ENCODE measurements at places on chromosomes 12 and 14. TPM values are rescaled to one million over a fixed set of nuclear protein-coding genes. Genes with fewer than 3 reads are reported as not detected.

The PRH1 gene
- total RNA-seq, result 64.4 TPM

The DEPDC4 gene
- total RNA-seq, result 18.0 TPM

The KRT6A gene
- 5.9 TPM for total RNA-seq

The ATP2A2 gene
- total RNA-seq, result 121 TPM

The ADAM21 gene
- total RNA-seq, result not detected

The EEF1AKMT3 gene
- 12.1 TPM for total RNA-seq

The OR4K17 gene
- not detected for total RNA-seq

The TSPAN19 gene
- not detected for total RNA-seq

DNA sequence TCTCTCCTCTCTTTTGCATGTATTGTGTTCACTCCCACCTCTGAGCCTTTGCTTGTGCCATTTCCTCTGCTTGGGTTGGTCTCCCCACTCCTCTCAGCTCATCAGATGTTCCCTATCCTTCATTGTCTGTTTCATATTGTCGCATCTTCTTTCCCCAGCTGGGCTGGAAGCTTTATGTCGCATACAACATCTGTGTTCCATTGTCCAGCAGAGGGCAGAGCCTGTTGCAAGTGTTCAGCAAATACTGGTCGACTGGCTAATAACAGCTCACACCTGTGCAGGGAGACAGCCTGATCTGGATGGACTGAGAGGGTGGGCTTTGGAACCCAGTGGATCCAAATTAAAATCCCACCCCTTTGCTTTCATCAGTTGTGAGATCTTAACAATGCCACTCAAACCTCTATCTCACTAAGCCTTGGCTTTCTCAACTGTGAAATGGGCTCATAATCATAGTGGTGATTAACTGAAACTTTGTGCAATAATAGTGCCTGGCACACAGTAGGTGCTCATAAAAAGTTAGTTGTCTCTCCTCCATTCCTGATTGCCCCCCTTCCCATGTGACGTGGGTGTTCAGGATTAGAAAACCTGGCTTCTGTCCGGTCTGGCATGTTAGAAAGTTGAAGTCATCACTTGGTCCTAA, 75.8 kb downstream of the RIN3 start:
- DNase-seq, result peak; percentile 22

DNA sequence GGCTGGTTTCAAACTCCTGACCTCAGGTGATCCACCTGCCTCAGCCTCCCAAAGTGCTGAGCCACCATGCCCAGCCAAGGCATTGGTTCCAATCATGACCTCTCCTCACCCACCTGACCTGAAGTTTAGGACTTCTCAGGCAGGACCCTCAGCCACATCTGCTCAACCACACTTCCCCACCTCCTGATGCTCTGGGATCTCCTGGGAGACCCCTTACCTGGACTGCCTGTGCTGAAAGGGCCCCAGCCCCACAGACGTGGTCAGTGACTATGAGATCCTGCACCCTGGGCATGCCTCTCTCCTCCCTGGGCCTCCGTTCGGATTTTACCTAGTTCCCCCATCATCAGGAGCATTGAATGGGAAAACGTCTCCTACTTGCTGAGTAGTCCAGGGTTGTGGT, 18.0 kb downstream of the GSC start:
- DNase-seq, result no peak

DNA sequence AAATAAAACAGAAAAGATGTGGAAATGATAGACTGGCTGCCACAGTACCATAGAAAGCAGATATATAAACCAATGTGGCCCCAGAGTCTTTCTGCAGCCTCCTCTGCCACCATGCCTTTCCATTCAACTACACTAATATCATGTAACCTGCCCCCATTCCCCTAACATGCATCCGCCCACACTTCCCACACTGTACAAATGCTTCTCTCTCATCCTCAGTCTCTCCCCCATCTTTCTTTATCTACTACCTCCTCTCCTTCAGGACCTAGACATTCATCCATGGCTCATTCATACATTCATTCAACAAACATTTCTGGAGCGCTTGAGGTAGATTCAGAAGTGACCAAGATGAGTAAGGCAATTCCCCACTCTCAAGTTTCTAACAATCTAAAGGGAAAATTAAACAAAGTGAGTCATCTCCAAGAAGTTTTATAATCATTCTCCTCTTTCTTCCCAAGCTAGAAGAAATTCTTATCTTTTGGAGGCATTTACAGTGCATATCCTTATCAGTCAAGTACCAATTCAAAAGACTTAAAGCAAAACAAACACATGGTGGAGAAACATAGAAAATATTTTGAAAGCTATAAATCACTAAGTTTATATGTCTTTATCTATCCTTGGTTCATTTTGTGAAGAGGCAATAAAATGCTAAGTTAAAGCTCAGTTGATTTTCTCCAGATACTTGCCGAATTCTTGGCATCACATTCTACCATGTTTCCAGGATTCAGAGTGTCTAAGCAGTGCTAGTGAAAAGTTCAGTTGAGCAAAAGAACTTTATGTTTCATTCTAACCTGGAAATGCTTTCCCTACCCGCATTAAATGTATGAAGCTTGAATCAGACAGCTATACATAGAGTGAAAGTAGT, 70.5 kb upstream of the FRMD6 start:
- DNase-seq, result no peak

- no peak for DNase-seq
Measured at GRCh38 chr14:85087201-85087600, 442.7 kb upstream of the FLRT2 start.

- no peak for DNase-seq
Measured at GRCh38 chr14:34247605-34248004, 214.4 kb downstream of the SPTSSA start.

GRCh38 chr14:25607192-25607591, 557.2 kb upstream of the STXBP6 start:
- no peak for DNase-seq

- no peak for DNase-seq
Measured at GRCh38 chr14:74531467-74531866, 37.9 kb downstream of the ISCA2 start.

- DNase-seq, result no peak
Measured at GRCh38 chr14:24411443-24412389, 12.9 kb downstream of the NYNRIN start.
